NCI-H2081 treated with DMSO at 0.1 percent for 48 hours (cell line): ENCODE measurements at places on chromosomes 2 and 18.
A peak's percentile ranks its signal among the peaks of the same experiment; 100 is the strongest.

DNA sequence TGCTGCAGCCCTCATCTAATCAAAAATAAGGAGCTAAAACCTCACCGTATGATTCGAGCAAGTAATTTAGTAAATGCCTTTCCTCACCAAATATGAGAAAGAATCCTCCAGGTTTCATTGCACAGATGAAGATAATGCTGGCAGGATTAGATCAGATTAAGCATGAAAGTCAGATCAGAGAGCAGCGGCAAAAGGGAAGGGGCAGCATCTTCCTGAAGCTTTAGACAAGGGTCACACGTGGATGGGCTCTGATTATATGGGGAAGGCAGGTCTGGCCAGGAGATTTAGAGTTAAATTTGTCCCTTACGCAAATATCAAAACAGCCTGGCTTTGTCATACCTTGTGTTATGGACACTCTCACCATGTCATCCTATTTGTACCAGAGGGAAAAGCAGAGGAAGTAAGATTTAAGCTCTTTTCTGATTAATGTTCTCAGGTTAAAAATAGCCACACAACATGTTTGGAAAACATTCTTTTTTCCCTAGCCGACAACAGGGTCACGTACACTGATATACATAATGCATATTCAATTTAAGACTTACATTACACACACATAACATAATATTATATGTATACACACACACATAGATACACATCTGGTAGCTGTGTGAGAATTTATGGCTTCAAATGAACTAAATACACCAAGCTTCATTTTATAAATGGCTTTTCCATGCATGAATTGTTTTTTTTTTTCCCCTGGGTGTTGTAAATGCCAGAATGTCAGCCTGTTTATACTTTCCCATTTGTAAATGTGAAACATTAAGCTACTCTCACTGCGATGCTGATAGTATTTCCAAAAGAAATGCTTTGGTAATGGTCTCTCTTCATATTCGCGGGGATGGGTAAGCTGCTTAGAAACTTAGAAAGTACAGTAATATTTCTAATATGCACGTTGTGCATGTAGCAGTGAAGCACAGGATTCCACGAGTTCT, 196.3 kb upstream of the SIX3 start:
- DNase-seq = no peak

DNA sequence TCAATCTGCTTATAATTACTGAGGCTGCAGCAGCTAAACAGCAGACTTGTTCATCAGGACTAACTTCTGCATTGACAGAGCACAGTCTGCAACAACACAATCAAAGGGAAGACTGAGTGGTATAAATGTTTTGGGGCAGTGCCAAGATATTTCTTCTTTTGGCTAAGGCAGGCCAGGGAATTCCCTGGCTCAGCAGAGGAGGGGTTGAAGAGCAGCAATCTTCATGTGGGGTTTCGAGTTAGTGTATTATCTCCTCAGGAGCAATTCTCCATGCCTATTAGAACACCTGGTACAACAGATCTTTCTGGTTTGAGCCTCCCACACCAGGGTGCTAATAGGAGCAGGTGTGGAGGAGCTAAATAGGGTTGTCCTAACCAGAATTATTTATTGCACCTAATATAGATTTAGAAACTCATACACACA, 103.0 kb upstream of the STK17B start:
- DNase-seq = peak; percentile 73

DNA sequence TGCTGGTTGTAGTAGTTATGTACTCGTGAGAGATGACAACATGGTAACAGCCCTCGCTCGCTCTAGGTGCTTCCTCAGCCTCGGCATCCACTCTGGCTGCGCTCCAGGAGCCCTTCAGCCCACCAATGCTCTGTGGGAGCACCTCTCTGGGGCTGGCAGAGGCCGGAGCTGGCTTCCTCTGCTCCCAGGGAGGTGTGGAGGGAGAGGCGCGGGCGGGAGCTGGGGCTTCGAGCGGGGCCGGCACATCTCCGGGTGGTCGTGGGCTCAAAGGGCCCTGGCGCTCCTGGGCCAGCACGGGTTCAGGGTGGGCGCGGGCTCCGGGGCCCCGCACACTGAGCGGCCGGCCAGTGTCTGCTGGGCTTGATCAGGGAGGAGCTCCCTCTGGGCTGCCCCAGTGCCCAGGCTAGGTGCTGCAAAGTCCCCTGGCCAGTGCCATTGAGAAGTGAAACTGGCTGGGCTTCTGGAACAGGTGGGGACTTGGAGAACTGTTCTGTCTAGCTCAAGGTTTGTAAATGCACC, 1012.1 kb downstream of the CNTNAP5 start:
- DNase-seq = no peak

DNA sequence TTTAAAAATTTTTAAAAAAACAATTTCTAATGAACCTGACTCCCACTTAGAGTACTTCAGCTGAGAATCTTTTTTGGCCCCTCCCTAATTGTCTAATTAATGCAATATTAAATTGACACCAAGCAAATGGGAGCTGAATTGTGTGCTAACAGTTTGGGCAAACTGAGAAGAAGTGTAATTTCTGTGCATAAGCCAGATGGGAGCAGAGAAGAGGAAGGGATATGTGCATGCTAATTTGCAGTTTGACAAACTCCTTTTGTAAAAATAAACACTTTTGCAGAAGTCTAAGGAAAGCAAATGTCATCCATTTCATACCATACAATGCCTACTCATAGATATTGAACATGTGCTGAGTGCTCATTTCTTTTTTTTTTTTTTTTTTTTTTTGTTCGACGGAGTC, 332.0 kb downstream of the CYRIA start:
- DNase-seq = no peak

DNA sequence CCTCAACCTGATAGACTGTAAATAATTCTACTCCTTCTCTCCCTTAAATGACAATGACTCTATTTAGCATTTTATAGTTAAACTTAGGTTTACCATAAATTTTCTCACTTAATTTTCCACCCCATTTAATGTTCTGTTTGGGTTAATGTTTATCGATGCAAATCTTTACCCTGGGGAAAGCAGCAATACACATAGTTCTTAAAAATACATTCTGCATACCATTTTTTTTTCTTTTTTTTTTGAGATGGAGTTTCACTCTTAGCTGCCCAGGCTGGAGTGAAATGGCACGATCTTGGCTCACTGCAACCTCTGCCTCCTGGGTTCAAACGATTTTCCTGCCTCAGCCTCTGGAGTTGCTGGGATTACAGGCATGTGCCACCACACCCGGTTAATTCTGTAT, 14.0 kb downstream of the STAM2 start:
- DNase-seq = no peak

- no peak for DNase-seq
These were observed 477.5 kb downstream of the SLC4A3 start for GRCh38 chr2:220104871-220105351.

DNA sequence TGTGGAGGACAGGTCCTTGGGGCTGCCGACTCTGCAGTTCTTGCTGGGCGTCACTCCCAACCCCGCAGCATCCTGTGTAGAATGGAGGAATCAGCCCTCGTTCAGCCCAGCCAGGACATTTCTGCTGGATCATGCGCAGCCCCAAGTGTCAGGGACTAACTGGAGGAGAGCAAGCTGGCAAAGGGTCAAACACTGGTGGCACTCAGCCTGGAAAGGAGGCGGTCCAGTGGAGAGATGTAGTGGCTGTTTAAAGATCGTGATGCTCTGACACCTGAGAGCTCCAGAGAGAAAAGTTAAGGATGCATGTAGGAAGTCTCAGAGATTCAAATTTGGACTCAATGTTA, 63.6 kb upstream of the SH3RF3 start:
- DNase-seq = no peak

DNA sequence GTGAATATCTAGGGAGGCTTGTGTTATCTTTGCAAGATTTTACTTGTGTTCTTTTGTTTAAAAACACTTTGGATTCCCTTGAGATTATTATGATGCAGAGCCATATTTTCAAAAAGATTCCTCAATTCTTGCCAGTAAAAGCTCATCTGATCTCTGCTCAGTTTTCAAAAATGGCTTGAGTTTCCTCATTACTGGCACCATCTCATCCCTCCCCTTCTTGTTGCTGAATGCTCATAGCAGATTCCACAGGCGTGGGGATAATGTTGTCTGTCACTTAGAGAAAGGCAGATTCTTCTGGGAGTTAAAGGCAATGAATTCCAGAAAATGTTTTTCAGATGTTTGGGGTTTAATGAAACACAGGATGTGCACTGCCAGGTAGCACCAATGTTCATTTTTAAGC, 170.4 kb upstream of the TANK start:
- DNase-seq = no peak

GRCh38 chr2:150538651-150539201, 51.3 kb upstream of the RND3 start:
- no peak for DNase-seq

DNA sequence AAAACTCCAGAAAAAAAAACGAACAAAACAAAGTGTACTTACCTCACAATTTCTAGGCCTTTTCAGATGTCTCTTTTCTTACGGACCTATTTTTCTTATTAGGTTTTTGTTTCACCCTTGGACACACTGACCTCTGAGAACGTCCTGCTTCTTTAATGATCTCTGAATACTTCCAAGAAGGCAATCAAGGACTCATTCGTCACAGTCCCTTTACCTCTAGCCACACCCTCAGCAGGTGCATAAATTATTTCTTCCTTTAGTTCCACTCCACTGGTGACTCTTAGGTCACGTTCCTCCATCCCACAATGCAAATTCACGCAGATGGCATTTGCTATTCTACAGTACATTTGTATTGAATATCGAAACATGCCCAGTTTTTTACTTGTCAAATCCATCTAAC, 21.9 kb downstream of the PELI1 start:
- DNase-seq = no peak

GRCh38 chr2:230849633-230850357, 14.9 kb upstream of the ITM2C start:
- no peak for DNase-seq

- DNase-seq = no peak
These were observed 27.0 kb upstream of the MGAT4A start for GRCh38 chr2:98757904-98758421.

- no peak for DNase-seq
These were observed 311.9 kb upstream of the HDAC4 start for GRCh38 chr2:239712755-239713154.

DNA sequence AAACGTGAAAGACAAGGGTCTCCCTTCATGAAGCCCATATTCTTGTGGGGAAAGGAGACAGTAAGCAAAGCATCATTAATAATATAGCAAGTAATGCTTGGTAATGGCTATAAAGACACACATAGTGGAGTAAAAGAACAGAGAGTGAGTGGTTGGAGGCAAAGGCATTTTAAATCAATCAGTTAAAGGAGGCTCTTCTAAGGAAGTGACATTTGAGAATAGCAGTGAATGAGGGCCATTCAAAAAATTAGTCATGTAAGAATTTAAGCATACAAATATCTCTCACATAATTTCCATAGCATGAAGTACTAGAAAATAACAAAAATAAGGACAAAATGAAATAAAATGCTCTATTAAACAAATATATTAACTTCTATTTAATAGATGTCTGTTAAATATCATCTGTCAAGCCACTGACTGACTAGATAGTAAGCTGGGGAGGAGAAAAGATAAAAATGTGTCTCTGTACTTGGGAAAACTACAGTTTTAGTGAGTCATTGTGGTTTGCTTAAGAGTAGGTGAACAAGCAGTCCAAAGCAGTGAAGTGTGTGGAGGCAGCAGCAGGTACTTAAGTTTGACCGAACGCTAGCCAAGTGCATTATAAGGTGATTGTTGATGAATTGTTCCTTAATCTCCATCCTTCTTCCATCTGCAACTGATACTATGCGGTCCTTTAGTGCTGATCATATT, 160.1 kb downstream of the PARD3B start:
- no peak for DNase-seq

DNA sequence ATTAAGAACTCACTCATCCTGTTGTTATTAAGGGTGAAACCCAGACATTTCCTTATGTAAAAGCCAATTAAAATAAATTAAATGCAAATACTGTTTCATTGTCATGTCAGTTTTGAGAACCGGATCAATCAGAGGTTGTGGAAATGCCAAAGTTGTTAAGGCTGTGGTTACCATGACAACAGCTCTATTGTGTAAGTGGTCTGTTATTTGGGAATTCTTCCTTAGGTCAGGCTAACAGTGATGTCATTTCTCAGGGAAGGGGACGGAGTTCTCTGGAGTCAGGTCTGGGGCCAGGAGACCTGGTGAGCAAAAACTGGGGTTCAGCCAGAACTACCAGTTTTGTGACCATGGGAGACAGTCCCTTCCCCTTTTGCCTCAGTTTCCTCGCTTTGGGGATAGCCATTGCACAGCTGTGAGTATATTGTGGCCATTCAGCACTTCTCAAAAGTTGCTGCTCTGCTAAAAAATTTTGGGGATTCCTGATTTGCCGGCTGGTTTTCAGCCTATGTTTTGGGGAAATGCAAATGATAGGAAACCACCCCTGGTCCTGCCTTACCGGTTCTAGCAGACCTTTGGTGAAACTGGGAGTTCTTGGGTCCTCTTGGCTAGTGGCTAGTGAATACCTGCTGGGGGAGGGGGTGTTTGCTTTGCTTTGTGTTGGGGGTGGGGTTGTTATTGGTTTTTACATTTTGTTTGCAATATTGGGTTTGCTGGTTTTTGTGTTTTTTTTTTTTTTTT, 21.6 kb downstream of the HPCAL1 start:
- DNase-seq = no peak

- no peak for DNase-seq
These were observed 63.3 kb downstream of the RPIA start for GRCh38 chr2:88754585-88755320.

- no peak for DNase-seq
These were observed 179.1 kb downstream of the ZFP36L2 start for GRCh38 chr2:43047187-43047780.

DNA sequence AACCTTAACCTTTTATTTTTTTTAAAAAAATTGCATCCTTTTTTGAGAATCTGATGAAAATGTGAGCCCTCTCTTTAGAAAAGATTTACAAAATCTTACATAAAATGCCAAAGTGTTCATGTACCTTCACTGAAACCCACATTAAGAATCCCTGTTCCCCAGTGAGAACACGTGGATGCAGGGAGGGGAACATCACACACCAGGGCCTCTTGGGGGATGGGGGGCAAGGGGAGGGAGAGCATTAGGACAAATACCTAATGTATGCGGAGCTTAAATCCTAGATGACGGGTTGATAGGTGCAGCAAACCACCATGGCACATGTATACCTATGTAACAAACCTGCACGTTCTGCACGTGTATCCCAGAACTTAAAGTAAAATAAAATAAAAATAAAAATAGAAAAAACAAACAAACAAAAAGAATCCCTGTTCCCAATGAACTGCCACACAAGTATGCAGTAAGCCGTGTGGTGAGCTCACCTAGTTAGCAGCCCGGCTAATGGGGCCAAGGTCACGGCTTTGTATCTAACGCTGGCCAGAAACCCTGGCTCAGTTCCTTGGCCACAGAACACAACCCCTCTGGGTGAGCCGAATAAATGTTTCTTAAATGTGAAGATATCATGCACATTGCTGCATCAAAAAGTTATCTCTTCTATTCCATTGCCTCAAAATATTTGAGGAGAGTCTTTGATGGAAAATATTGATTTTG, 41.4 kb downstream of the CHST9 start:
- no peak for DNase-seq

DNA sequence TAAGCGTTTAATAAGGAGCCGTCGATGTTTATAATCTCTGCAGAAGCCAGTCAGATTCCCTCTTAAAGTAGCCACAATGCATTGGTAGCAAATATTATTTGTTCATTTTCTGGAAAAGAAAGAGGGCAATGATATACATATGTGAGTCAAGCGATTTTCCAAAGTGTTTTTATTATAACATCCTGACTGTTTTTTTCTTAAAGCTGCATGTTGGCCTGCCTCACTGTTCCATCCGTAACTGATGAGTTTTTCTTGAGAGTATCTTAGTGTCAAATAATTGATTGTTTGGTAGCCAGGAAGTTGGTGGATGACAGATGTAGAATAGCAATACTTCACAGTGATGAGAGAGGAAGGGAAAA, 3.7 kb downstream of the TSHZ1 start:
- no peak for DNase-seq

- no peak for DNase-seq
These were observed 84.9 kb downstream of the RHOB start for GRCh38 chr2:20531633-20532262.
